Amniotic stem cell (primary cell): ENCODE measurements at places on chromosomes 4 and X.

GRCh38 chrX:79153348-79153747 lies 8.9 kb downstream of the GPR174 start:
- no peak for DNase-seq

- DNase-seq = no peak
These were observed 106.5 kb downstream of the FAM193A start for GRCh38 chr4:2642968-2643367.

- DNase-seq = no peak
These were observed 156.6 kb upstream of the CASK start for GRCh38 chrX:42079968-42080367.

- no peak for DNase-seq
These were observed 263.5 kb downstream of the TMA16 start for GRCh38 chr4:163758032-163758431.

DNA sequence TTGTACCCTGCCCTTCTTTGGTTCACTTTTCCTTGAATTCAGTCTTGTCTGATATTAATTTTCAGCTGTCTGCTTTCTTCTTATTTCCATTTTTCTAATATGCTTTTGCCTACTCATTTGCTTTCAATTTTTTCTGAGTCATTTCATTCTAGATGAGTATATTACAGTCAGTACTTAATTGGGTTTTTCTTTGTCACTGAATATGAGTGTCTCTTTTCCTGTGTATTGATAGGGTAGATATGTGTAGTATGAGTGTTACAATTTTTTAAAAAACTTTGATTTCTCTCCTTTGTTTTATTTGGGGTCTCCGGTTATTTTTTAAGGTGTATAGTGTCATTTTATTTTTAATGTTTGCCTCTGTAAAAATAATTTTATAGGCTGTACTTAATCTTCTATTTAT lies 222.2 kb downstream of the IDS start:
- no peak for DNase-seq

DNA sequence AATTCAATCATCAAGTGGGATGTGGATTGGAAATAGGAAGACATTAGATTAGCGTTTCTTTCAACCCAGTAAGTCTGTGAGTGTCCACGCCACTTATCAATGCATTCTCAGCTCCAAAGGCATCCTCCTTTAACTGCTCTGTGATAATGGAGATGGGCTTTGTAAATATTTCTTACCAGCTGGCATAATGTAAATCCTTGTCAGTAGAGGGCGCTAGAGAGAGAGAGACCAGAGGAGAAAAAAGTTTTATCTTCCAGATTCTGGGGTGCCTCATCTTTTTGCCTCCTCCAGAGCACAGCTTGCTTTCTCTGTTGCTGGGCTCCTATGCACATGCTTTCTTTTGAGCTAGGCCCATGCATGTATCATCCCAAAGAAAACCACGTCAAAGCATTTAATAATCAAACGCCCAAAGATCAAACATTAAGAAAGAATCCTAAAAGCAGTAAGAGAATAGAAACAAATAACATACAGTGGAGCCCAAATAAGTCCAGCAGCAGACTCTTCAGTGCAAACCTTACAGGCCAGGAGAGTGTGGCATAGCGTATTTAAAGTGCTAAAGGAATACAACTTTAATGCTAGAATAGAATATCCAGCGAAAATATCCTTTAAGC lies 9.6 kb upstream of the MTMR1 start:
- DNase-seq = no peak

- no peak for DNase-seq
These were observed 228.0 kb downstream of the PALLD start for GRCh38 chr4:168724686-168725411.

- DNase-seq = no peak
These were observed 608.6 kb upstream of the AADAT start for GRCh38 chr4:170698334-170698733.

- no peak for DNase-seq
These were observed 36.0 kb downstream of the TRIML1 start for GRCh38 chr4:188175288-188175687.

- DNase-seq = no peak
These were observed 33.0 kb upstream of the KIAA0232 start for GRCh38 chr4:6749340-6750171.

DNA sequence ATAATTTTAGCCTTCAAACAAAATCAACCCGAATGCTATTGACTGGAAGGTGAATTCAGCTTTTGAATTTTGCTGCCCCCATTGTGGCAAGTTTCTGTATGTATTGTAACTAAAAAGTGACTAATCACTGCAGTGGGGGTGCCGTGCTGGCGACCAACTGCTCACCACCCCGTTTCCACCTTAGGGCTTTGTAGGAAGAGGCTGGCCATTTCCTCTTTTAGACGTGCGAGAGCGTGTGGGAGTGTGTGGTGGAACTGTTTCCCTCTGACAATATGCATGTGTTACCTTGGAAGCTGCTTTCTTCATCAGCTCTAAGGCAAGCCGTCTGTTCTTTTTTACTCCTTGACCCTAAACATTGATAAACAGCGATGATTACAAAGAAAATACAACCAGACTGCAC lies 78.8 kb downstream of the SEL1L3 start:
- DNase-seq = no peak

DNA sequence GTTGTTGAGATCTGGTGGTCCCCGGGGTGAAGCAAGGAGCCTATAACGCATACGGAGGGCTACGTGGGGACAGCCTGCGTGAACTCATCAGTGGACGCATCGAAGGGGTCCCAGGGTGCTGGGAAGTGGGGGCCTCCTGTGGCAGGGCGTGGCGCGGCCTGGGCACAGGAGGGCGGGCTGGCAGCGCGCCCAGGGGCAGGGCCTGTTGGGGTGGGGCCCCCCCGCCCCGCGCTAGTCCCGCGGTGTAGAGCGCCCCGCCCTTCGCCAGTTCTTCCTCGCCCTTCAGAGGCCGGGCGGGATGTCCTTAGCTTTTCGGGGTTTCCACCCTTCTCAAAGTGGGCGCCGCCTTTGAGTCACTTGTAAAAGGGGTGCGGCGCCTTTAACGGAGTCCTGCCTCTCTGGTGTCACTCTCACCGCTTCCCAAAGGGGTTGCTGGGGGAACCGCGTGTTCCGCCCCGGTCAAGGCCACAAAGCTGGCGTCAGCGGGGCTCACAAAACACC lies 632 bp downstream of the PLP2 start:
- no peak for DNase-seq

GRCh38 chrX:87571964-87572363 lies 54.4 kb downstream of the KLHL4 start:
- no peak for DNase-seq

DNA sequence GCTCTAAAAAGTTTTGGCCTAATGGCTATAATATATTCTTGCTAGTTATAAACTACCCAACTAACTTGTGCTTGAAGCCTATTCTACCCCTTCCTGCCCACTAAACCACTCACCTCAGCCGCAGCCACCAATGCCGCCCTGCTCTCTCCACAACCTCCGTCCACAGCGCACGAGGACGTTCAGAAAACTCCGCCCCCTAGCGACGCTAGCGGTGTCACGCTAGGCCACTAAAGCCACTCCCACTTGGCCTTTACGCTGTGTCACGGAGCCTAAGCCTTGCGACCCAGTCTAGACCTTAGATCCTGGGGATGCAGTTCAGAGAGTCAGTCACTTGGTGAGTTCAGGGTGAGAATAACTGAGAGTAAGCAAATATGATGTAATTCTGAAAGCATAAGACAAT lies at the start of gene TEX11:
Gene TEX11 (minus strand): TSS at position 171 of the 400 bp plus-strand sequence. CDS start 922 bp downstream, outside the sequence.
- DNase-seq = no peak

DNA sequence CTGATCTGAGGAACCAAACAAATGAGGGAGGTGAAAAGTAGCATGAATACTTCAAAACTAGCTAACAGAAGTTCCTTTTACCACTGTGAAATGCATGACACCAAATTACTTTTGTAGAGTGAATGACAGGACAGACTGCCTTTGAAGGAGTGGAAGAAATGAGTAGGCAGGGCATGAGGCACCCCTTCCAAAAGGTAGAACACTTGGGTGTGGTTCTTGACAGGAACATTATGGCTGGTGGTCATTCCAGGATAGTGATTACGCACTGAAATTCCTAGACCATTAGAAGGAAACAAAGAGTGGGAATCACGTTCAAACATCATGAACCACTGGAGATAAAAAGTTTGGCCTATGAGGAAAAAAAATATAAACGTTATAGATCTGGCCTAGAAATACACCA lies 4.9 kb downstream of the HUWE1 start:
- DNase-seq = no peak

GRCh38 chr4:175823015-175823742 lies 11.1 kb upstream of the GPM6A start:
- DNase-seq = no peak

GRCh38 chr4:47349326-47349725 lies 114.2 kb downstream of the COMMD8 start:
- DNase-seq = no peak

- no peak for DNase-seq
These were observed 42.6 kb downstream of the SULT1B1 start for GRCh38 chr4:69717778-69718177.

DNA sequence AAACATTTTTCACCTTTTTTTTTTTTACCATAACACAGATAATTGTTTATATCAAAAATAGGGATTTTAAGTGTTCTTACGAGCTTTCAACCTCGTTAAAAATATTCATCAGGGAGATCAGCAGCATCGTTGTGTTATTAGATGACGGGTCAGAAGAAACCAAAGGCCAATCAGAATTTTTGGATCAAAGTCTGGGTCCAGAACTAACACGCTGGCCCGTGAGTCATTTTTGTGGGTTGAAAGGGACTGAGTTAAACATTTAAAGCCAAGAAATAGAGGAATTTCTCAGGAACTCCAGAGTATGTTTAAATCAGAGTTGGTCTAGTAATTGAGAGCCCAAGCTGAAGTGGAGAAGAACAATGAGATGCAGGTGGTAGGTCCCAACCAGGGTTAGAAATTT lies 170.8 kb downstream of the TLL1 start:
- no peak for DNase-seq

- no peak for DNase-seq
These were observed 238.9 kb downstream of the NR3C2 start for GRCh38 chr4:148203056-148203898.

DNA sequence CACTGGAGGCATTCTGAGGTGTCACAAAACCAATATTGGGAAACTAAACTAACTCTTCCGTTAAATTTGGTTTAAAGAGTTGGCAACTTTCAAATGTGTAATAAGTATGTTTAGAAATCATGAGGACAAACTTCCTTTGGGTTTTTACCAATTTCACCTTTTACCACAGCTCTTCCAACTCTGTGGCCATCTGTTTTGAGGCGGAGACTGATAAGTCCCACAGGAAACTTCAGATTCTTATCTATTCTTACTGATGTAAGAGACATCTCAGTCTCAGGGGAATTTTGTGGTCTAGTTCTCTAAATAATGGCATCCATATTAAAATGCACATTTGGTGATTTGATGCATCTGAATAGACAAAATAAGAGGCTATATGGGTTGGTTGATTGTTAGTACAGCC lies 229.2 kb upstream of the AFF2 start:
- no peak for DNase-seq

DNA sequence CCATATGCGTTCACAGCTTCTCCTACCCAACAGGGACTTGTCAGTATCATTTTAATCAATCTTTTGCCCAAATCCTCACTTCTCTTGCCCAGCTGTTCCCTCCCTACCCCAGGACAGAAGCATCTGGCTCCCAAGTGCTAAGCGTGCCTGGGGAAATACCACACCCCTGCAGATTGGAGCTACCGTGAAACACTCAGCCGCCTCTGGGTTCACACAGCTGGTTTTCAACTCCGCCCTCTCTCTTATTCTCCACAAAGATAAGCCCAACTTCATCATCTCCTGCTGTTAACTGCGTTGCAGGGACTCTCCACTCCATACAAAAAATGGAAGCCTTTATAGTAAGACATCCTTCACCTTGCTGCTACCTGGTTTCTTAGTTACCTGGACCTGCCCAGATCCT lies 147.3 kb upstream of the FTHL17 start:
- DNase-seq = no peak

- no peak for DNase-seq
These were observed 189.9 kb downstream of the AASDH start for GRCh38 chr4:56197387-56197786.

- no peak for DNase-seq
These were observed 86.2 kb upstream of the HPRT1 start for GRCh38 chrX:134373736-134374135.

DNA sequence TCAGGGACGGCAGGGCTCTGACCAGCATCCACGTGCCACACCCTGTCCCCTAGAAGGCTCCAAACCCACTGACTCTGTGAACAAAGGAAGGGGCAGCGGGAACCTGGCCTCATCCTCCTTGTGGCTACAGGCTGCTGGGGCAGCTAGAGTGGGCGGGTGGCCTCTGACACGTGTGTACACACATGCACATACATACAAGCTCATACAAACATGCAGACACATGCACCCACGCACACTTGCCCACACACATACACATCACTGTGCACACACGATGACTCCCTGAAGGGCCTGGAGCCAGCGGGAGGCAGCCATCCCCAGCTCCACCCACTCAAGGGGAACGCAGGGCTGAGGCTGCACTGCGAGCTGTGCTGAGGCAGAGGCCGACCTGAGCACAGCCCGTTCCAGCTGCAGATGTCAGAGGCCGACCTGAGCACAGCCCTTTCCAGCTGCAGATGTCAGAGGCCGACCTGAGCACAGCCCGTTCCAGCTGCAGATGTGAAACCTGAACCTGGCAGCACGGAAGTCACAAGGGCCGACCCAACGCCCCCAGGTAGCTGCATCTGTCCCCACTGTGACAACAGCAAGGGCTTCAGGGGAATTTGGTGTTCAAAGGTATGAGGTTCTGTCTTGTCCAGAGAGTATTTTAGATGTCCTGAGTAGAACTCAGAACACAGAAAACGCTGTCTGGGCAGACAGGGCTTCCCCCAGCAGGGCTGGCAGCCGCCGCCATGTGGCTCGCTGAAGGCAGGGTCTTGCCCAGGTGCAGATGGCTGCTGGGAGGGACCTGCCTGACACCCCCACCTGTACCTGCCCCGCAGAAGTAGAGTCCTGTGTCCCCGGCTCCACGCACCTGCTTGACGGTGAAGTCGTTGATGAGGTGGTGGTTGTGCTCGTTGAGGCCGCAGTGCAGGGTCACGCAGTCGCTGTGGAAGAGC lies 33.5 kb downstream of the CTBP1 start:
- no peak for DNase-seq

- no peak for DNase-seq
These were observed 10.7 kb upstream of the EPGN start for GRCh38 chr4:74297539-74297938.

DNA sequence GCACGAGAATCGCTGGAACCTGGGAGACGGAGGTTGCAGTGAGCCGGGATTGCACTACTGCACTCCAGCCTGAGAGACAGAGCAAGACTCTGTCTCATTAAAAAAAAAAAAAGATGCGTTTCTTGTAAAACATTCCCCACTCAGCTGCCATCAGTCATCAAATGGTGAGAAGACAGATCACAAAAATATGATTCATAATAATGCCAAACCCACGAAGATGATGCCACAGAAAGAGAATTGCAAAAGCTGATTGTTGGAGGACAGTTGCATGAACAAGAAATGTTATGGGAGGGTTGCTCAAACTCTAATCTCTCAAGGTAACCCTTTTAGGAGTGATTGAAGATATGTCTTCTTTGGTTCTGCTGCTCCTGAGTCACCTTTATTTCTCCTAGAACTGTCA lies 21.4 kb upstream of the SMIM14 start:
- no peak for DNase-seq

GRCh38 chr4:32435308-32435707 lies 1715.1 kb downstream of the PCDH7 start:
- no peak for DNase-seq
